ENCODE measurements at places on chromosomes 1 and 21. TPM values are rescaled to one million over a fixed set of nuclear protein-coding genes. Genes with fewer than 3 reads are reported as not detected.

The C1orf185 gene
- not detected for total RNA-seq

The PTAFR gene
- total RNA-seq: 1.2 TPM

The CYP4X1 gene
- 1.3 TPM for total RNA-seq

The RGS13 gene
- total RNA-seq: not detected

The KRTAP7-1 gene
- not detected for total RNA-seq

The ASTN1 gene
- total RNA-seq: 4.1 TPM

The ATP1A4 gene
- 0.61 TPM for total RNA-seq

The SDE2 gene
- total RNA-seq: 16.5 TPM

The TMPRSS15 gene
- total RNA-seq: not detected

The G0S2 gene
- 1.0 TPM for total RNA-seq

The SYT2 gene
- total RNA-seq: 11.0 TPM
